ENCODE measurements at places on chromosomes 1 and 21. TPM values are rescaled to one million over a fixed set of nuclear protein-coding genes. Genes with fewer than 3 reads are reported as not detected.

DNA sequence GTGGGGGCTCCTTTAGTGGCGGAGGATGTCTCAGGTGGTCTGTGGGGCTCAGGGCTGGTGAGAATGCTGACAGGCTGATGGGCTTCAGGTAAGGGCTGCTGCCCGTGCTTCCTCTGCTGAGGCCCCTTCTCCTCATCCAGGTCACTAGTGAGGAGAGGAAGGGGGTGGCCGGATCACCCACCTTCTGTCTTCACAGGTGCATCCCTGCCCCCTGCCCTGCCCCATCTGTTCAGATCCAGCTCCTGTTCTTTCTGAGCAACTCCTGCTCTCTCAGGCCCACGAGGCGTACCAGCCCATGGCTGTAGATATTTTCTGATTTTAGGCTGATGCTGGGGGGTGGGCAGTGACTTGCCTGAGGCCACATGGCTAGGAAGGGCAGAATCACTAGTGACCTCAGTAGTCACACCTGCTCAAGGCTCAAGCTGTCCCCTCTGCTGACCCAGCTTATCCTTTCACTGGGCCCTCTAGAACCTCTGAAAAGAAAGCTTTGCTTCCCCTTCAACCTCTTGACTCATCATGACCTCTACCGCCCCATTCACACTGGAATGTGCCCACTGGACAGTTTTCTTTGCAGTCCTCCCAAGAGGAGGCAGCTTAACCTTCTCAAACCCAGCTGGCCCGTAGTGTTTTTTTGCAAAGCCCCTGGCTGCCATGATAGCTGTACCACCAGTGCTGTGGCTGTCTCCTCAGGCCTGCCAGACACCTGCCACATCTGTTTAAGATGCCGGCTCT is 14.8 kb downstream of the DCST2 start:
- no peak for DNase-seq

DNA sequence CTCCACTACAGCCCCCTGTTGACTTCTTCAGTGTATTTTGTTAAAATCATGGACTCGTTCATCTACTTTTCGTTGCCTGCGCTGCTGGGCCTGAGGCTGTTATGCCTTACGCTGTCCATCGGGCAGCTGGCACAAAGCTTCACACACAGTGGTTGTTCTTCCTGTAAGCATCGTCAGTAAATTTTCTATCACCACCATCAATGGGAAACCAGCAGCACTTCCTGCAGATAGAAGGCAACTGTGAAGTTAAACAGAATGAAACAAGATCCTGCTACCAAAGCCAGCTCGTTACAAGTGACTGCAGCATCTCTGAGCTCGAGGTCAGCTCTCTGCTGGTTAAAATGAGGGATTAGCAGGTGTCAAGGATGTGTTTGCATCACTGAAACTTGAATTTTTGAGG is 21.9 kb upstream of the PADI6 start:
- peak; percentile 8 for DNase-seq

DNA sequence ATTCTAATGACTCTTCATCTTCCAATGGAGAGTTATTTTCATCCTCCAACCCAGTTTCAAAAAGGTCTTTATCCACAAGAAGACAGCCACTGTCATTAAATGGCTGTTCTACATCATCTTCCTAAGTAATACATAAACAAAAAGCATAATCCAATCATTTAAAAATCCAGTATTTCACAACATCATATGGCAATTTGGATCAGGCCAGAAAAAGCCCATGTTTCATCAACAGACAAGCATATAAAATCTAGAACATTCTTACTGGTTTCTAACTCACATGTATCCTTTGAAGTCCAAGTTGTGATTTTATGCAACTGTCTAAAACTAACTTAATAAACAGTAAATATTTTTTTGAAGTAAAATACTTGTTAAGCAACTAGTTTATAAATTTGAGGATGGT is 6.6 kb downstream of the CLSPN start:
- no peak for DNase-seq

THEMIS2 gene
- polyA plus RNA-seq: 2.3 TPM

- DNase-seq: no peak
Observed at GRCh38 chr1:100306735-100307313, 40.8 kb downstream of the RTCA start.
